H54 (cell line): ENCODE measurements at places on chromosomes 11 and 22.

DNA sequence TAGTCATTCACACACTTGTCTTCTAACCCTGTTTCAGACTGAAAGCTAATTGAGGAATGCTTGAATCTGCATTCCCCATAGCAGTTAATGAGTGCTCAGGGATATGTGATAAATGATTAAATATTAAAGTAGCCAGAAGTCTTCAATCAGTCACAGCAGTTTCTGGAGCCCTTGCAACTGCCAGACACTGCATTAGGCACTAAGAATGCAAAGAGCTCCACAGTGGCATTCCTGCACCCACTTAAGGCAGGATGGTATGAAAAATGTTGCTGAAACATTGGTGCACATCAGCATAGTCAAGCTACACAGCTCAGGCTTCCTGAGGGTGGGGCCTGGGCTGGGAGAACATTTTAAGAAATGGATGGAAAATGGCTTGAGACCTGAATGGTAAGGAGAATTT is 6.5 kb downstream of the DTX4 start:
- no peak for DNase-seq

DNA sequence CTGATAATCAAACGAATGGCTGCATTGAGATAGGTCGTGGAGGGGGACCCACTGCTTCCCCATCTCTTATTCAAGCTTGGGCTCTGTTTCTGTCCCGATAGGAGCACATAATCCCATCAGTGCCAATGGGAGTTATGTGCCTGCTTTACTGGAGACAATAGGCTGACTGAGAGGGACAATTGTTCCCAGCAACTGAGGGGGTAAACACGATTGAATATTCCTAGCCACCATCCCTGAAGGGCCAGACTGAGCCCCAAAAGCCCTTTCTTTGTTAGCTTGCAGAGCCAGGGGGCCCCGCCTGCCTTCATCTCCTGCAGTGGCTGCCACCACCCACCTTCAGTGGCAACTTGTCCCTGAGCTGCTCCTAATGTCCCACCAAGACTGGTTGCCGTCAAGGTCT is 172.8 kb upstream of the NAV2 start:
- no peak for DNase-seq

- no peak for DNase-seq
Measured at GRCh38 chr11:120123946-120124345, 14.0 kb downstream of the TRIM29 start.

GRCh38 chr22:43897751-43898261 is 6.0 kb upstream of the PNPLA5 start:
- peak; percentile 72 for DNase-seq

DNA sequence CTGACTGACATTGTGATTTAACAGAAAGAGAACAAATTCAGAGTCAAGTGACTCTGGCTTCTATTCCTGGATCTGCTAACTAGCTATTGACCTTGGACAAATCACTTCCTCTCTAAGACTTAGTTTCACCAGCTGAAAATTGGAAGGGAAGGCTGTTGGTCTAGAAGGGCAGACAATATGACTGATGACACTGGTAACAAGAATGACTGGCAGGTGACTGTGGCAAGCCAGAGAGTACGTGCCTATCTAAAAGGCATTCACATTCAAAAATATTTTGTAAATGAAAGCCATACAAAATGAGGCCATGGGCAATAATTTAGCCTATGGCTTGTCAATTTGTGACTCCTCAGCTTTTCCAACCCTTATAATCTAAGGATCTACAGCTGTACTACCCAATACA is 23.5 kb downstream of the SERGEF start:
- DNase-seq: no peak

- DNase-seq: no peak
Measured at GRCh38 chr11:1104411-1105182, 29.9 kb downstream of the MUC2 start.

- no peak for DNase-seq
Measured at GRCh38 chr22:40070701-40071100, 75.9 kb downstream of the FAM83F start.

GRCh38 chr11:101862391-101863233 is 52.2 kb upstream of the CEP126 start:
- no peak for DNase-seq

DNA sequence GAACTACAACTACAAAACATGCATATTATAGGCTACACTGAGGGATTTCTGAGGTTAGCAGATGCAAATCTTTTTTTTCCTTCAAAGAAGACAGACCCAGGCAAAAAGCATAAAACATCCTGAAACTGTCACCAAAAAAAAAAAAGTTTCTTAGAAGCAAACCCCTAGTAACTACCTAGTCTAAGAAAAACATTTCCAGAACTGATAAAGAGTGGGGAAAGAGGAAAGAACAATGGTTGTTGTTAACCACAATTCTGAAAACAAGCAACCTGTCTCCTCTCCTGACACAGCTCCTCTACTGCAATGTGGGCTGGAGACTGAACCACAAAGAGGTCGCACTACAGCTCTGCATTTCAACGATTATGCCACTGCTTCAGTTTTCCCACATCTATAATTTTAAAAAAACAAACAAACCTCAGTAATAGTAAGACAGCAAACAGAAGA is 15.0 kb downstream of the DENND5A start:
- DNase-seq: no peak
